Mesothelial cell of epicardium (in vitro differentiated cells): ENCODE measurements at places on chromosomes 1 and 21. TPM values are rescaled to one million over a fixed set of nuclear protein-coding genes. Genes with fewer than 3 reads are reported as not detected.

Gene BARHL2
- not detected in 3 replicates for total RNA-seq

Gene RHCE
- total RNA-seq, result 0.72 to 0.86 TPM (median 0.75 TPM) in 3 replicates

- no peak for DNase-seq
Measured at GRCh38 chr1:83791821-83792437, 207.0 kb downstream of the TTLL7 start.

- no peak for DNase-seq
Measured at GRCh38 chr1:70863239-70863638, 184.4 kb downstream of the PTGER3 start.

GRCh38 chr21:46500224-46500861 lies 41.7 kb downstream of the DIP2A start:
- no peak for DNase-seq

DNA sequence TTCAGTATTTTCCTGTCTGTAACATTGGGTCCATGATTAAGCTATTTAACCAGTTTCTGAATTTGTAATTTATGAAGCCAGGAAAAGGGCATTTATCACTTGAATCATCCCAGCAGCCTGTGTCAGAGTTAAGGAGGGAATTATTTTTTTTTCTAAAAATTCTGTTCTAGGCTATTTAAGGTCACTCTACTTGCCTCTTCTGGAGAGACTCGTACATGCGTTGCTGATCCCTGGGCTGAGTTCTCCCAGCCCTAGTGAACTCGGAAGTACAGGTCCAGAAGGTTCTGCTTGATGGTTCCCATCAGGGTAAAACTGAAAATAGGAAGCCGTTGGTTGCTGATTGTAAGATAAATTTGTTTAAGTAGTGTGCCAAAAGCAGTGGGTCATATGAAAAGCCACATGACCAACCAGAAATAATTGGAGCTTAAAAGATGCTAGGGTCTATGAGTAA lies 90.7 kb downstream of the GPR88 start:
- DNase-seq, result no peak
